AG09309 (cell line): ENCODE measurements at places on chromosomes 1 and 21.

DNA sequence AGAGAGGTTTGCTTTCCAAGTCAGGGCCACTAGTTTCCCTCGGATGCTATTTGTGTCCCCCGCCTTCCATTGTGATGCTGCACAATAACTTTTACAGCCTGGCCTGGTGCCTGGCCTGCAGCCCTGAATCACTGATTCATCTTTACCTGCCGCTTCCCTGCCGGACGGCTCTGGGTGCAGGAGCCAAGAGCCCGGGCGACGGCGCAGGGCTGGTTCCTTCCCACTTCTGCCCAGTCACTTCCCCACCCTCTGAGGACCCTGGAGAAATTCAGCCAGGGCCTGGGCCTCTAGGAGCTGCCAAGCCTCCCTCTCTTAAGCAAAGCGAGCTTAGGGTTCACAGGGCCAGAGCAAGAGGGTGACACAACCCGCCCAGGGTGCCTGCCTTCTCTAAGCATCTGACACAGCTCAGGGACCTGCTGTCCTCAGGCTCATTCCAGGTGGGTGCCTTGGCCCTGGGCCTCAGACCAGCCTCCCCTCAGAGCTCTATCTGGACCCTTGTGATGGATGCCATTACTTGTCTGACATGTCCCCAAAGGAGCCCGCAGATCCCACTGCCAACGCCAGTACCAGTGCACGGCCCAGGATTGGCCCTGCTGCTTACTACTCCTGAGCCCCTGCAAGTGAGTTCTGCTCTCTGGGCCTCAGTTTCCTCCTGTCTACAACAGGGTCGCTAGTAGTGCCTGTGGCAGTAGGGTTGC is 381.0 kb upstream of the VAMP3 start:
- DNase-seq: no peak

- DNase-seq: no peak
These were observed 8.0 kb downstream of the ELOA start for GRCh38 chr1:23751050-23751814.

GRCh38 chr1:53869454-53870117 is 20.0 kb downstream of the YIPF1 start:
- DNase-seq: no peak

DNA sequence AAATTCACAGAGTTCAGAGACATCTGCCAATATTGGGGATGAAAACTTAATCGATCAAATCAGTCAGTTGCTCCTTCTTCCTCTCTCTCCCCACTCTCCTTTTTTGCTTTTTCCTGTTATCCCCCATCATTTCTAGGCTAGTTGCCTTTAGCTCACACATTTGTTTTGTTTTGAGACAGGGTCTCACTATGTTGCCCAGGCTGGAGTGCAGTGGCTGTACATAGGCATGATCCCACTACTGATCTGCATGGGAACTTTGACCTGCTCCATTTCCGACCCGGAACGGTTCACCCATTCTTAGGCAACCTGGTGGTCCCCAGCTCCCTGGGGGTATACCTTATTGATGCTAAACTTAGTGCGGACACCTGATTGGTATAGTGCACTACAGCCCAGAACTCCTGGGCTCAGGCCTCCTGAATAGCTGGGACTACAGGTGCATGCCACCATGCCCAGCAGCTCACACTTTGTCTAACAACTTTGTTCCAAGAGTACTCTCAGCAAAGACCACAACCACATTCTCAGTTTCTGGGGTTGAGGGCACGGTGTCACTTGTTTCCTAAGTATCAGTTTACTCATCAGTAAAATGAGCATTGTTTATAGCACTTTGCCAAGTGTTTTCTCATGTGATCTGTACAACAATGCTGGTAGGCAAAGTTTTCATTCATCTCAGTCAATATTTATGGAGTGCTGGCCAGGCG is 6.7 kb upstream of the ELOA start:
- no peak for DNase-seq

GRCh38 chr1:200217703-200218102 is 190.2 kb downstream of the NR5A2 start:
- DNase-seq: no peak

DNA sequence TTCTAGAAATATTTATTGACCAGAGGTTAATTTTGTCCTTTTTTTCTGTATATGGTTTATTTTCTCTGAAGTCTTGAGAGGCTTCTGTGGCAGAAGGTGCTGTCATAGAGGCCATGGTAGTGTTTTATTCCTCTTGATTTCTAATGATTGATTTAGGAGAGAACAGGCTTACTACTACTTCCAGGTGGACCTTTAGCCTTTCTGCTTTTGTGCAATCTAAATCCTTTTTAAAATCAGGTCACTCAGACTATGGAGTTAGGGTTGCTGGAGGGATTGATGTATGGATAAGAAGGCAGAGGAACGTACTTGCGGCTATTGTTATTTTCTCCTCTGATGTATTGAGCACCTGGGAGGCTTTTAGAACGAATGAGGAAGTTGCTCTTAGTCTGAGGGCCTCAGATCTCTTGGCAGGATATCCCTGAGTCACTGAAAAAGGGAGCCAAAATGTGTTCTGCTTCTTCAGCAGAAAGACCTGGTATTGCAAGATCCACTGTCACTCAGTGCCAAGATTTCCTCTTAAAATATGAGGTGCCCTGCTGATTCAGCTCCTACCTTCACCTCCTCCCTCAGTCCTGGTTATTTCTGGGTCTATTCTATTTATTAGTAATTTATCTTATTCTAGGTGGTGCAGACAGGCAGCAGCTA is 277.4 kb downstream of the ZNF648 start:
- no peak for DNase-seq

GRCh38 chr1:109977657-109978378 is 6.7 kb upstream of the AHCYL1 start:
- DNase-seq: no peak

GRCh38 chr1:79726911-79727310 is 720.4 kb upstream of the ADGRL4 start:
- DNase-seq: no peak

- DNase-seq: no peak
These were observed at the start of gene GSTM3 for GRCh38 chr1:109740615-109741373. GSTM3 (minus strand) TSS chr1:109741038; CDS start chr1:109740287, 751 bp downstream.

DNA sequence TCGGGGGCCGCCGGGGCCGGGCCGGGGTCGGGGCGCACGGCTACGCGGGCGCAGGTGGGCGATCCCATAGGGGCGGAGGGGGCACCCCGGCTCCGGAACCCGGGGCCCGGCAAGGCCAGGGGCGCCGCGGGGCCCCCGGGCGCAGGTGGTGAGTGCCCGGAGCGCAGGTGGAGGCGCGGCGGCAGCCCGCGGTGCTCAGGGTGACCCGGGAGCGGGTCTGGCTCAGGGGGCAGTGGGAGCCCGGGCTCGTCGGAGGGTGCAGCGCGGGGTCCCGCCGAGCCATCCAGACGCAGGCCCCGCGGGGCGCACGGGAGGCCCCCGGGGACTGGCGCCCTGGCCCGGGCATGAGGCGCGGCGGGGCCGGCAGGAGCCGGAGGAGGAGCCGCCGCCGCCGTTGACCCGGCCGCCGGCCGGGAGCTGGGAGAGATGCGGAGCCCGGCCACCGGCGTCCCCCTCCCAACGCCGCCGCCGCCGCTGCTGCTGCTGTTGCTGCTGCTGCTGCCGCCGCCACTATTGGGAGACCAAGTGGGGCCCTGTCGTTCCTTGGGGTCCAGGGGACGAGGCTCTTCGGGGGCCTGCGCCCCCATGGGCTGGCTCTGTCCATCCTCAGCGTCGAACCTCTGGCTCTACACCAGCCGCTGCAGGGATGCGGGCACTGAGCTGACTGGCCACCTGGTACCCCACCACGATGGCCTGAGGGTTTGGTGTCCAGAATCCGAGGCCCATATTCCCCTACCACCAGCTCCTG is 489 bp downstream of the CELSR2 start:
- no peak for DNase-seq

DNA sequence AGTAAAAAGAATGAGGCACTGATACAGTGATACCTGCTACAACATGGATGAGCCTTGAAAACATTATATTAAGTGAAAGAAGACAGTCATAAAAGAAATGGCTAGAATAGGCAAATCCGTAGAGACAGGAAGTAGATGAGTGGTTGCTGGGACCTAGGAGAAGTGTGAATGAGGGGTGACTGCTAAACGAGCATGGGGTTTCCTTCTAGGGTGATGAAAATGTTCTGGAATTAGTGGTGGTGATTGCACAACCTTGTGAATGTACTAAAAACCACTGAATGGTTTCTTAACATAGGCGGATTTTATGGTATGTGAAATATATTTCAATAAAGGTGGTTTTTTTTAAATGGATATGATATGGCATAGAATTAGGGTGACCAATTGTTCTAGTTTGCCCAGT is 12.6 kb upstream of the SERINC2 start:
- no peak for DNase-seq

- no peak for DNase-seq
These were observed 61.0 kb downstream of the B3GALT5 start for GRCh38 chr21:39673736-39674135.

- no peak for DNase-seq
These were observed 278.8 kb upstream of the PLXNA2 start for GRCh38 chr1:208523007-208523406.

- no peak for DNase-seq
These were observed 138.0 kb upstream of the KLHDC7A start for GRCh38 chr1:18342744-18343143.

DNA sequence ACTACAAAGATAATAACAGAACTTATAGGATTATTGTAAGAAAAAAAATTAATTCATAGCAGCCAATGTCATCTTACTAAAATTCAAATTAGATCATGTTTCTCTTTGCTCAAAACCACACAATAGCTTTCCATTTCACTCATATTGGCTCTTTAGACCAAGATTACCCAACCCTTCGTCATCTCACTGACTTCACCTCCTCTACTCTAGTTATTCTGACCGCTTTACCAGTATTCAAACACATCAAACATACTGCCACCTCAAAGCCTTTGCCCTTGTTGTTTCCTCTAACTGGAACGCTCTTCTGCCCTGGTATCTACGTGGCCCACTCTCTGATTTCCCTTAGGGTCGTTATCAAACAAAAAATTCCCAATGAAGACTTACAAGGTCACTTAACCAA is 1.7 kb downstream of the ANGPTL3 start:
- no peak for DNase-seq

DNA sequence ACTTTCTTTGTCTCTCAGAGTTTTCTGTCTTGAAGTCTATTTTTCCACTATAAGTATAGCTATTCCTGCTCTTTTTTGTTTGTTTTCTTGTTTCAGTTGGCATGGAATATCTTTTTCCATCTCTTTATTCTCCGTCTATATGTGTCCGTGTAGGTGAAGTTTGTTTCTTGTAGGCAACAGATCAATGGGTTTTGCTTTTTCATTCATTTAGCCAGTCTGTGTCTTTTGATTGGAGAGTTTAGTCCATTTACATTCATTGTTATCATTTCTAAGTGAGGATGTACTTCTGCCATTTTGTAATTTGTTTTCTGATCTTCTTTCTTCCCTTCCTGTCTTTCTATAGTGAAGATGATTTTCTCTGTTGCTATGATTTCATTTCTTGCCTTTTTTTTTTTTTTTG is 132.5 kb upstream of the GPR52 start:
- DNase-seq: no peak

- DNase-seq: no peak
These were observed 1.2 kb downstream of the GPR153 start for GRCh38 chr1:6259491-6260362.

- peak; percentile 76 for DNase-seq
These were observed 105.7 kb upstream of the PPP2R5A start for GRCh38 chr1:212179394-212180076.

- no peak for DNase-seq
These were observed 7.5 kb upstream of the ZNF648 start for GRCh38 chr1:182069028-182069466.

- no peak for DNase-seq
These were observed 11.6 kb upstream of the LMNA start for GRCh38 chr1:156102633-156103511.

GRCh38 chr21:37896788-37897187 is 19.5 kb downstream of the KCNJ6 start:
- no peak for DNase-seq

DNA sequence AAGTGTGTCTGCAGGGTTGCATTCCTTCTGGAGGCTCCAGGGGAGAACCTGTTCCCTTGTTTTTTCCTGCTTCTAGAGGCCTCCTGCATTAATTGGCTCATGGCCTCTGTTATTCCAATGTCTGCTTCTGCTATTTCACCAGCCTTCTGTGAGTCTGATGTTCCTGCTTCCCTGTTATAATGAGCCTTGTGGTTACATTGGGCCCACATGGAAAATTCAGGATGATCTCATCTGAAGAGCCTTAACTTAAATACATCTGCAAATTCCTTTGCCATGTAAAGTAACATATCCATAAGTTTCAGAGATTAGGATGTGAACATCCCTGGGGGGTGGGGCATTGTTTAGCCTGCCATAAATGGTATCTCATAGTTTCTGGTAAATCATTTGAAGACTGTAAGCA is 181.1 kb downstream of the RWDD3 start:
- no peak for DNase-seq

- peak; percentile 71 for DNase-seq
These were observed at the start of gene CNN3 for GRCh38 chr1:94926915-94927404. CNN3 (minus strand) TSS chr1:94927110; CDS start chr1:94926894, 216 bp downstream.

DNA sequence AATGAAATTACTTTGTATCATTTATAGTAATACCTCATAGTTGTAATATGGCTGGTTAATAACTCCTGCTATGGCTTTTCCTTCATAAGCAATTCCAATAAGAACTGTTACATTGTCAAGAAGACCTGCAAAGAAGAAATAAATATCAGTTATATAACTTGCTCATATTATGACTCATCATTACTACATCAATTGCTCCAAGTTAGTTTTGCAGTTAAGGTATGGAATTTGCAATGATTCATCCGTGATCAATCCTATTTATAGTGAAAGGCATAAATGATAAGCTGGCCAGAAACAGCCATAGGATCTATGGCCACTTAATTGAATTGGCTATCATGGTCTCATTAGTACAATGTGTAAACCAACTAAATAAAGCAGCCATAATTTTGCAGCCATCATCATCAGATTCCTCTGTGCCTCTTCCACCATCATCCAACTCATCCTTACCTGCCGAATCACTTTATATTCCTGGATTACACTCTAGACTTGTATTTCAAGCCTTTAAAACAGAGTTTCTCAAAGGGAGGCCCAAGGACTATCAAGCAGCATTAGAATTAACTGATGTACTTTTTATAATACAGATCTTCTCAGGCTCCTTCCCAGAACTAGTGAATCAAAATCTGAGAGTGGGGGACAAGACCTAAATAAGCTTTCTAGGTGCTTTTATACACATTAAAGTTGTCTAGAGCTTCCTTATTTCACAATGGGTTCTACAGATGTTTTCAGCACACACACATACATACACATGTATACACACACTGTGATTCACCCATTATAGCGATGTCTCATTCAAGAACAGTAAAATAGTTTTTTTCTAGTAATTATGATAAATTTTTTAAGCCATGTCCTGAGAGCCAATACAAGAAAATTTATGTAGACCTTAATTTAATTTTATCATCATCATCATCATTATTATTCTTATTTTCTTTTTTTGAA is 21.2 kb upstream of the EPRS1 start:
- DNase-seq: no peak
